ENCODE measurements at places on chromosomes 1 and 21.

- no peak for DNase-seq
These were observed 54.4 kb downstream of the NR5A2 start for GRCh38 chr1:200081969-200082245.

DNA sequence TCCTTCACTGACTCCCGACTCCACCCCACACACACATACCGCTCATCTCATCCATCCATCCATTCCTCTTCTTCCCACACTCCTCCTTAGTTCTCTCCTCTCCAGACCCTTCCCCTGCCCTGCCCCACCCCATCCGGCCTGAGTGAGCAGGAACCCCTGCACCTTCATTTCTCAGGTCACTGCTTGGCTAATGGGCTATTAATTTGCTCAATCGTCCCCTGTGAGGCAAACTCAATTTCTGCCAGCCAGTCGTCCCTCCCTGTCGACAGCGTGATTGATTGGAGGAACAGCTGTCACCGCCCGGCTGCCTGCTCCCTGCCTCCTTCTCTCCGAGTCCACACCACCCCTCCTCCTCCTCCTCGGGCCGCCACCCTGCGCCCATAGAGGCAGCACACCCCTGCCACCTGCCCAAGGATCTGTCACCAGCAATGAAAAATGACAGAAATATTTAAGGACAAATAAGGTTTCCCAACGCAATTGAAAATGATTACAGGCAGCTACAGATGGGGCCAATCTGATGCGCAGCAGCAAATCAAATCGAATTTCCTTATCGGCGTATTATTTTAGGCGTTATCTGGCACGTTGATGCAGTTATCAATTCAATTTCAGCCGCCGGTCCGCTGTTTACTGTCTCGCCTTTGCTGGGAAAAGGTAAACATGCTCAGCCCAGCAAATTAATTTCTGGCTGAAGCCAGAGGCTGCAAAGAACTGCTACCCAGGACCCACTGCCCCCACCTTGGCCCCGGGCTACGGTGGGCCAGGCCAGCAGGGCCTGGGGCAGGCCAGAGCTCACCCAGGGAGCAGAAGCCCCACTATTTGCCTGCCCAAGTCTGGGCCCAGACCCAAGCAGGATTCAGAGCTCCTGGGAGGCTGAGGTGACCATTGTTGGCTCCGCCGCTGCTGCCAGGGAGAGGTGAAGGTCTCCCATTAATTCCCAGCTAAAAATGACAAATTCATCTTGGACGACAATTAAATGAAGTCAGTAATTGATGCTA is 71.3 kb downstream of the TMEM53 start:
- no peak for DNase-seq

- DNase-seq = no peak
These were observed 67.5 kb downstream of the SDC3 start for GRCh38 chr1:30840904-30841598.

DNA sequence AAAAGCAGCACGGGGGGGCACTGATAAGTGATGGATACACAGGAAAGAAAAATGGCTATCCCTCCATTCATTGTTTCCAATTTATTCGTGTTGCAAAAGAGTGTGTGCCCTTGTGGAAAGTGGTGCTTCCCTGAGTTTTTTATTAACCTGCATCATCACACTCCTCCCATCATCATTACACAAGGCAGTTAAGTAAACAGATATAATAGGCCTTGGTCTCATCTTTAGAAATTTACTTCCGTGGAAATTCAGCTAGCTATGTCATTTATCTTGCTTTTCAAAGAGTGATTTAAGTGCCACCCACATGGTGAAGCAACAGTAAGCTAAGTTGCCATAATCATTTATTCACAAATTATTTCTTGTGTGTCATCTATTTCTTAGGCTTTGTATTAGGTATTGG is 473.3 kb downstream of the NEGR1 start:
- no peak for DNase-seq

DNA sequence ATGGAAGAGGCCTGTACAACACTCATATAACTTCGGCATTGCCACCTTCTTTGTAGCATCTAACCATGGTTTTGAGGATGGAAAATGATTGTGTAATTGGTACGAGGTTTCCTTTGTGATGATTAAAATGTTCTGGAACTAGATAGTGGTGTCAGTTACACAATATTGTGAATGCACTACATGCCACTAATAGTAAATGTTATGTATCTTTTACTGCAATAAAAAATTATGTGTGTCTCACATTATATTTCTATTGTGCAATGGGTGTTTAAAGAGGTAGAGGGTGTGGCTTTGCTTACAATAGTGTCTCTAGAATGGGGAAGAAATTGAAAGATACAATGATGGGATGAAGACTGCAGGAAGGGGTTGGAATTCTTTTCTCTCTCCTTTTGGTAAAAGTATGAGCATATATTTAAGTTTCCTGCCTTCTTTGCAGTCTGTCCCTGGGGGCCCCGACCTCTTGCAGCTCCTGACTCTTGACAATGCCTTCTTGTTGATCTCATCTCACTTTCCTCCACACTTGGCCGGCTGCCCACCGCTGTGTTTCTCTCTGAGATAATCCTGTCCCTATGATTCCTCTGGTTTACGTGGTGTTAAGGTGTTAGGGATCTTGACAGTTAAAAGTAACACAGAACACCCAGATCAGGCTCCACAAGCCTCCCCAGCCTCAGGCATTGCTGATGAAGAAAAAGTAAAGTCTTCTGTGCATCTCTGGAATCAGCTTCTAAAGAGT is 39.3 kb downstream of the MTARC1 start:
- DNase-seq = no peak

GRCh38 chr1:184210862-184211261 is 159.3 kb downstream of the TSEN15 start:
- DNase-seq = no peak

- DNase-seq = no peak
These were observed 35.5 kb downstream of the OVGP1 start for GRCh38 chr1:111392042-111392441.

DNA sequence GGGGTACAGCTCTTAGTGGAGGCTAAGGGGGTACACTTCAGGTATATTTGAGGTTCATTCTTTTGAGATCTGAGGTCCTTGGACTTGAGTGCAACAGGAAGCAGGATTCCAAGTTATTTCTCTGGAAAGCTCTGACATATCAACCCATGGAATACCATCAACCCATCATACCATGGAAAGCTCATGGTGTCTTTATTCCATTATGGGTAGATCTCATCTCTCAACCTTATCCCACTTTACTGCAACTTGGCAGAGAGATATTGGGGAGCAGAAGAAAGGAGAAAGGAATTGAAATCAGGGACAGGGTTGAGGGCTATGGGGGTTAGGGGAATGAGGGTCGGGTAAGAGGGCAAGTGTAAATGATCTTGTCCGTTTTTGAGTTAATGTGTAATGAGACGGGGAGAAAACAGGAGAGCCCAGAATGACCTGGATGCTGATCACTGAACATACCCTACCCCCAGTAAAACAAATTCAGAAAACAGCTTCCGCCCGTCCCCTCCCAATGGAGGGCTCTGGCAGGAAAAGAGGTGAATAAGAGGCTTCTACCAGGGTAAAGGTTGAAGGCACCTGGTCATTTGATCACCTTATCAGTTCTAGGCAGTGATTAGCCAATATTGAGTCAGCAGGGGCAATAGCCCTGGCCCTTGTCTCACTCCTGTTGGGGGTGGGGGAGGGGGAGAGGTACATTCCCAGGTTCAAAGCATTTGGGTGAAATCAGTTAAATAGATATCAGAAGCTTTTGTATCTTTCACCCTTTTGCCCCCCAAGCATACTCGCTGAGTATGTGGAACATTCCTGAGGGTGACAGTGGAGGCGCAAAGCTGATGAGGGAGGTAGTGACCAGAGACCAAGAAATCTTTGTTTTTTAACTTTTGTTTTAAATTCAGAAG is 622 bp upstream of the APOA2 start:
- no peak for DNase-seq

DNA sequence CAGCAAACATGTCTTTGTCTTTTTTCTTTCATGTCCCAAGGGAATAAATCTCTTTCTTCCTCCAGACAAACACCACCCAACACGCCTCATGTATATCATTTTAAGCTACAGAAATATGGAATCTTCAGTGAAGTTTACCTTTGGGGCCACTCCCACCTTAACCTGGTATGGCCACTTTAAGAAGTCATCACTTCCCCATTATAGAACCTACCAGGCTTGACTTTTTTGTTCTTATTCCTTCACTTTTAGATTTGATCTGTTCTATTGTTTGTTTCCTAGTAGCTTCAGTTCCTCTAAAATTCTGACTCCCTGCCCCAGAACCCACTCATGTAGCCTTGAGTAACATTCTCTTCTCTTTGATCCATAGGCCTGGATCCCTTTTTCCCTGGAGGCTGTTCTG is 226.3 kb downstream of the HLX start:
- no peak for DNase-seq

- DNase-seq = no peak
These were observed 108.3 kb upstream of the USH2A start for GRCh38 chr1:216531263-216532239.

DNA sequence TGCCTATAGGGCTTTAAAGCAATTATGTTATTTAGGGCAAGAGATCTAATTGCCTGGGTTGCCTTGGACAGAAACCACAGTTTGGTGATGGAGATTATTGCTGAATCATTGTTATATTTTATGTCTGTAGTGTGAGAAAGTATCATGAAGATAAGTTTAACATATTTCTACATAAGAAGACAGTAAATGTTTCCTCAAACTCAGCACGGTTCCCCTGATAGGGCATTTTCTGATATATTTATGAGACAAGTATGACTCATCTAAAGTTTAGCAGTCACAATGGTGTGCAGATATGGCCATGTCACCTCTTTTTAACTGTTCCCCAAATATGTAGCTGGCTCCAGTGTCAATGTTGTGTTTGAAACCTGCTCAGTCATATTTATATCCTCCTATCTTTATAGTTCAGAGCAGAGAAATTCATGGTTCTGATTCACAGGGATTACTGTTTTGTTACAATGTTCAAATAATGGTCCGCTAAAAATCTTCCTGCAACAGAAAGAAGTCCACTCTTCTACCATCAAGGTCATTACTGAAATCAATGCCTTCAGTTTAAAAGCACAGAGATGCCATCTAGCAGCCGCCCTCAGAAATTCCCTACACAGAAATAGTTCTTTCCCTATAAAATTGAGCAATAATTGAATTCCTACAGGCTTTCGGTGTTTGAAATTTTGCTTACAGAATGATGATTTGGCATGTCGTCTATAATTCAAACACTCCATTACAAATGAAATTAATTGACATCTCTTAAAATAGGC is 3.7 kb downstream of the OLFM3 start:
- DNase-seq = no peak

DNA sequence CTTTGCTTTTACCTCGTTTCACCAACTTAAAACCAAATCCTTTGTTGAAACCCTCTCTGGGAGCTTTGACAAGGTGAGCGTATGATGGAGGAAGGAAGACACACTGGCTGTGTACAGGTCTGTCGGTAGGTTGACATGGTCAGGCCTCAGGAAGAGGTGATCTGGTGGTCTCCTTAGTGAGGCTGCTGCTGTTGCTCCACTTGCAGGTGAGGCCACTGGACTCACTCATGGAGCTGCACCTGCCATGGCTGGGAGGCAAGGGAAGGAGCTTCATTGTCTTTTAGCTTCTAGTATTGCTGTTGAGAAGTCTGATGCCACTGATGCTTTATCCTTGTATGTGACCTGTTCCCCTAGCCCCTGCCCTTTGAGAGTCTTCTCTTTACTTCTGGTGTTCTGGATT is 35.7 kb downstream of the TENT5C start:
- DNase-seq = no peak

DNA sequence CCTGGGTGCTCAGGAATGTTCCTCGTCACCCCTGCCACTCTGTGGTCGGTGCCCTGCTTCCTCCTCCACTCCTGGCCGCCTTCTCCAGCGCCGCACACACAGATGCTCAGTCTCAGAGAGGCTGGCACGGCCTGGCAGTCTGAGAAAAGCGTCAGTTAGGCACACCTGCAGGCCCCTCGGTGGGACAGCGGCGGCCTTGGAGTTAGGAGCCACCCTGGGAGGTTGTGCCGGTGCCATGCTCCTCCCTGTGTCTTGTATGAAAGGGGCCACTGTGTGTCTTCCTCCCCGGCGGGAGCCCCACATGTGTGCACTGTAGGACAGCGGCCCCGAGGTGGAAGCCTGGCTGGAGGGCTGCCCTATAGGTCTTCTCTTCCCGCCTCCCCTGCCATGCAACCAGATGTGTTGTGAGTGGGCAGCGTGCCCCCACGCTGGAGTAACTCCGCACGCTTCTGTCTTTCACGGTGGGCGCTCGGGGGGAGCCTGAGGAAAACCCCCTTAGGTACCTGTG is 145.2 kb downstream of the PGBD5 start:
- DNase-seq = no peak

- no peak for DNase-seq
These were observed 80.3 kb downstream of the OSBPL9 start for GRCh38 chr1:51697166-51697565.

- peak; percentile 29 for DNase-seq
These were observed 126.0 kb upstream of the TMEM51 start for GRCh38 chr1:15027515-15027986.

DNA sequence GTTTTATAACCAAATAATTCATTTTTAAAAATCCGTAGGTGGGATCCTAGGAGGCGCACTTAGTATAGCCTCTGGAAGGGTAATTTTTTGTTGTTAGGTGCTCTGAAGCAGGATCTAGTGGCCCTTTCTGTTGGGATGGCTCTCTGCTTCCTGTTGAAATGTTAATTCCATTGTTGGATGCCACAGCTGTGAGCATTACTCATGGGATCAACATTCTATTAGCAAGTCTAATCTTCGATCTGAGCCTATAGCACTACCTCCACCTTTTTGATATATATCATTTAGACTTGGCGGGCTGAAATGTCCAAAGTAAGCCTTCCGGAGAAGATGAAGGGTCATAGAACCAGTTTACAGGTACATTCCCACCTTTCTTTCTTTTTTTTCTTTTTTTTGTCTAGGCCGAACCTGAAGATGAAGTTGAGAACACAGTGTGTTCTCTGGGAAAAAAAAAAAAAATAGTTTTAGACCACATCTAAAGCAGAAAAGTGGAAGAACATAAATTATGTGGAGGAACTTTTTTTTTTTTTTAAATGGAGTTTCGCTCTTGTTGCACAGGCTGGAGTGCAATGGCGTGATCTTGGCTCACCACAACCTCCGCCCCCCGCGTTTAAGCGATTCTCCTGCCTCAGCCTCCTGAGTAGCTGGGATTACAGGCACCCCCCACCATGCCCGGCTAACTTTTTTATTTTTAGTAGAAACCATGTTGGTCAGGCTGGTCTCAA is 1.4 kb downstream of the CXADR start:
- no peak for DNase-seq

DNA sequence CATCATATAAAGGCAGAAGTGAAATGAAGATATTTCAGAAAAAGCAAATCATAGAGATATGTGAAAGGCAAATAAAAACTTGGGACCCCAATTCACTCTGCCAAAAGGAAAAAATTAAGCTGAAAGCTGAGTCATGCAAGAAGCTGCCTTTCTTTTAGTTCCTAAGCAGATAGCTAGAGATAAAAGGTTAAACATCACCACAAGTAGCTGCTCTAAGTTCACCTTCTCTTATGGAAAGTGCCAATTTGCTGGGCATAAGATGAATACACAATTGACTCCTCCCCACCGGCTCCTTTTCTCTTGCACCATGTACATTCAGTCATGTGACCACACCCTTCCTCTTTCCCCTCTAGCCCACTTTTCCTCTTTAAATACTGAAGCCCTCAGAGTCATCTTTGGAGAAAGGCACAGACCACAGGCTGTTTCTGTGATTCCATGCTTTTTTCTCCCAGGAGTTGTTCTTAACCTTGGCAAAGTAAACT is 5.4 kb upstream of the SUMO3 start:
- no peak for DNase-seq

All from CD4-positive, alpha-beta T cell treated with Interleukin-6 for 4 hours (primary cell).